ENCODE measurements at places on chromosomes 3 and 15.
A peak's percentile ranks its signal among the peaks of the same experiment; 100 is the strongest.

DNA sequence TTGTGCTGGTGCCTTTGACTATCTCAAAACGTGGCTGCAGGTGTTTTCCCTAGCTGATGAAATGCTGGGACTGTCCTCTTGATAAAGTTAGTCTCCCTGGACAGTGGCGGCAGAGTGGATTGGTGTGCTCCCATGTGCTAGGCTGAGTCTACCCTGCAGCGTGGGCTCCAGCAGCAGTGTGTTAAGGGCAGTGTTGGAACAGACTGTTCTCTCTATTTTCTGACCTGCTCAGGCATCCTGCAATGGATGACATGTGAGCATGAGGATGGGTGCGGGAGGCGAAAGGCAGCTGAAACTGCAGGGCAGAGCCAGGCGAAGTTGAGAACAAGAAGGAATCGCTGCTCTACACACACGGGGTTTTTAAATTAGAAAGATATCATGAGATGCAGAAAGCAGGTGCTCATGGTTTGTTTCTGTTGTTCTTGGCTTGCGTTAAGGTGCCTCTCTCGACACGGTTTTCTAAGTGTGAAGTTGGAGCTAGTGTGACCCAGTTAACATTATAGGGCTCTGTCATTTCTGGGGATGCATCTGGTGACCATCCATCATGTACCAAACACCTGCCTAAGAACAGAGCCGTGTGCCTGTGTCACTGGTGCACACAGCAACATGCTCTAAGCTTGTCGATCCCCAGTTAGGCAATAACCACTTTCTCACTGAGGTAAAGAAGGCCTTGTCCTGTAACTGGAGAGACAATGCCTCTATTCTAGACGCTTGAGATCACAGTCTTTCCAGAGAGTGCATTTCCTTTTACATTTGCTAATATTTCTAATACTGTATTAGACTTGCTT lies 44.3 kb downstream of the SLCO3A1 start:
- no peak for DNase-seq

- DNase-seq: no peak
Measured at GRCh38 chr15:58576657-58577056, 144.9 kb downstream of the LIPC start.

DNA sequence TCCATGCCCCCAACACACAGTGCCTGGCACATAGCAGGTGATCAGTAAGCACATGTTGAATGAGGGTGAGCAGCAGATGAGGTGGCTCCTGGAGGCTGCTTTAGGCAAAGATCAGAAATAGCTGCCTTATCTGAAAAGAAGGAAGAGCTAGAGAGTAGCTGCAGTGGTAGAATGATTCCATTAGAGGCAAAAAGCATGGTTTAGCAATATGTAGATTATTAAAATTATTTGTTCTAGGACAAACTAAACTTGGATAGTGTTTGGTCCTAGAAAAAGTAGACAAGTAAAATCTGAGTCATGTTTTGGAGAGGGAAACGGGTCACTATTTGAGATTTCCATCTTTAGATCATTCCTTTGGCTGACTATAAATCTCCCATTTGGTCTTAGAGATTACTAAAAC lies 32.1 kb downstream of the KIF7 start:
- DNase-seq: no peak

DNA sequence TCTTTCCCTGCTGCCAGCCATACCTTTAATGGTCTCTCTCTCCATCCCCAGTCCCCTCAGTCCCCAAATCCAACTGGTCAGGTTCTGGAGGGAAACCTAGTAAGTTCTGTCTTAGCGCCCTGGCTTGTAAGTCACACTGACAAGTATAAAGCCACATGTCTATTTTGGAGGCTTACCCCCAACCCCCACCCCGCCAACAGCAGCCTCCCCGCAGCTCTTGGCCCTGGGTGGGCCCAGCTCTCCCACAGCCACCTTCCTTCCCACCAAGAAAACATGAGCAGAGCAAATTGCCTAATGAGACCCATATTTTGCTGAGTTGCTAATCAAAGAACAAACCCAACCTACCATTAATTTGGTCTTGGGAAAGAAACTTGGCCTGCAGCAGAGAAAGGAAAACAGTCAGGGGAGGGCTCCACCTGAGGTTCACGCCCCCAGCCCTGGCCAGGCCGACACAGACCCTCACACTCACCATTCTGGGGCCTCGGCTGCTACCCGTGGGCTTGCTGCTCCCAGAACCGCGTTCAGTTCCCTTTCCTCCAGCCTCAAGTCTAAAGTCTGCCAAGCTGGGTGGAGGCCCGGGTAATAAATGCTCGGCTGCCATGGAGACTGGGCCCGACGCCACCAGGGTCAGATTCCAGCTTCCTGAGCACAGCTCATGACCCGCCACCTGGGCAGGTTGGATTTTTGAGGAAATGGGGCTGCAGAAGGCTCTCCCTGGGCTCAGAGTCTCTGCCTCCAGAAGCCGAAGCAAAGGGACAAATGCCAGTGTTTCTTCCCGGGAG lies at the start of gene CALML4:
TSS of gene CALML4 (minus strand) at position 557 of the 782 bp plus-strand sequence. CDS start at position 472, 85 bp downstream.
- peak; percentile 44 for DNase-seq

GRCh38 chr3:50649451-50649931 lies 25.2 kb upstream of the DOCK3 start:
- DNase-seq: no peak

DNA sequence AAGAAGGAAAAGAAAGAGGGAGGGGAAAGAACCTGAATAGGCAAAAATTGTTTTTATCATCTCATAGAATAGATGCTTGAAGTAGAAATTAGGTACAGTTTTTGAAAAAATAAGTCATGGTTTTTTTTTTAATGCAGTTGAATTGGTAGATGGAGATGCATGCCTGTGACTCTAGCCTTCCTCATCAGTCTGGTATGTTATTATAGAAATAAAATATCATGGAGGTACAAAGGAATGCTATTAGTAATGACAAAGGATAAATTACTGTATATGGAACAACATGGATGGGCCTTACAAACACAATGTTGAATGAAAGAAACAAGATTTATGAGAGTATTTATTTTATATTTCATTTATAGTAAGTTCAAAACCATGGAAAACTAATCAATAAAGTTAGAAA lies 162.4 kb upstream of the GALNT15 start:
- no peak for DNase-seq

DNA sequence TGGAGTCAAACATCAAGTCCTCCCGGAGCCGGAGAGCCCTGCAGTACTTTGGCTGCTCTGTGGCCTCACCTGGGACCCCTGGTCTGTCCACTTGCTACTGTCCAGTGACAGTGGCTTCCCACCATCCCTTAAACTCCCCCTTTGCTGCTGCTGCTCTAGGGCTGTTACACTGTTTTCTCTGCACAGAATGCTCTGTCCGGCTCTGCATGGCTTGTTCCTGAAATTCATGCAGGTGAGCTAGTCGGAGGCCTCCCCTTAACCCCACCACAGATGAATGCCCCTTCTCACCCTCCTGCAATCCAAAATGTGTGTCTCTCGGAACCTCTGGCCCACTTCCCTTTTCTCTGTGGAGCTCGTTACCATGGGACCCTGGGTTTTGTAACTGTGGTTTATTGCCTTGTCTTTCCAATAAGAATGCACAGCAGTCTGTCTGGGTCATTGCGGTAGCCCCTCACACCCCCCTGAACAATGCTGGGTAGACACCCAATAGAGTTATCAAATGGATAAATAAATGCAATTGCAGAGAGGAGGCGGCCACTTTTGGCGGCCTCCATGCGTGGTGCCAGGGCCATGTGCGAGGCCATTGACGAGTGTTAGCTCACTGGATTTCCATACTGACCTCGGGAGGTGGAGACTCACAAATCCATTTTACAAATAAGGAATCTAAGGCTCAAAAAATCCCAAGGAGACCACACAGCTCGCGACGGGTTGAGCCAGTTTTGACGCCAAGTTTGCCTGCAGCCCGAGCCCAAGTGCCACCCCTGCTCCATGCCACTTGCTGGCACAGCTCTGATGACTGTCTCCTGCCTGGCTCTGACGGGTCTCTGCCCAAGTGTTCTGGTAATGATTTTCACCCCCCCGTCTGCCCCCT lies 48.5 kb downstream of the RGMA start:
- no peak for DNase-seq

DNA sequence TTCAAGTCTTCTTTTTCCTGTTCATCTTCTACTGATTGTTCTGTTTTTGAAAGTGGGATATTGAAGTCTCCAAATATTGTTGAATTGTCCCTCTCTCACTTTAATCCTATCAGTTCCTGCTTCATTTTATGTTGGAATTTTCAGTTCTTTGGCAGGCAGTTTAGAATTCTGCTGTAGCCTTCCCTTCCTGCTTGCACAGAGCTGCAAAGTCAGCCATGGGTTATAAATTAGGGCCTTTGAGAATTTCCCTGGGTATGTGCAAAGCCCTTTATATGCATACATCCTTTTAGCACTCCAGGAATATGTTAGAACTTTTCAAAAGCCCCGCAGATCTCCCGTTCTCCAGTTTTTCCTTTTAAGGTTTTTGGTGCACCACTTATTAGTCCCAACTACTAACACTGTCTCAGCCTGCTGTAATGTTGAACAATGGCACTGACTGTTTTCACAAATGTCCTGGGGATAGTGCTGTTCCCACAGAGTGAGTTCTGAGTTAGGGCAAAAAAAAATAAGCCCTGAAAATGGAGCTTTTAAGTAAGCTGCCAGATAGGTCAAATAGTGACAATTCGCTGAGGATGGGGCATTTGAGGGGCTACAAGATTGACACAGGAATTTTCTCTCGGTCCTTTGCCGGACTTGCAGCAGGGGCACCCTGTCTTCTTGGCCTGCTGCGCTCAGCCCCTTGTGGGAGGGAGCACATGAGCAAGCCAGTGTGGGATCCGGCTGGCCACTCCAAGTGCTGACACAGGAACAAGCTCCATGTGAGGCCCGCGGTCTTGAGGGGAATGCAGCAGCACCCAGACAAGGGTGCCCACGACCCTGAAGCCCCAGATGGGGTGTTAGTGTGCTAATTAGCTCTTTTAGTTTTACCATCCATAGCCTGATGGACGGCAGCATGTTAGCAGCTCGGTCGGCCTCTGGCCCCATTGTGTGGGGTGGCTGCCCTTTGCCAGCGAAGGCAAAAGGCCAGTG lies 96.0 kb downstream of the VPS8 start:
- no peak for DNase-seq

DNA sequence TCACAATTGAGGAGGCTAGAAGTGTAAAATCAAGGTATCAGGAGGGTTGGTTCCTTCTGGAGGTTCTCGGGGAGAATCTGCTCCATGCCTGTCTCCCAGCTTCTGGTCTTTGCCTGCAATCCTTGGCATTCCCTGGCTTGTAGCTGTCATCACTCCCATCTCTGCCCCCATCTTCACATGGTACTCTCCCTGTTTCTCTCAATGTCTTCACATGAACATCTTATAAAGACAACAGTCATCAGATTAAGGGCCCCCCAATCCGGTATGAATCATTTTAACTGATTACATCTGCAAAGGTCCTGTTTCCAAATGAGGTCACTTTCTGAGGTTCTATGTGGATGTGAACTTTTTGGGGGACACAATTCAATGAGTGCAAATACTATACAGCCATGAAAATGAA lies 113.0 kb upstream of the GALNT15 start:
- no peak for DNase-seq

All from D341Med (cell line).